AML-193 (cell line): ENCODE measurements at places on chromosomes 5 and 9.

DNA sequence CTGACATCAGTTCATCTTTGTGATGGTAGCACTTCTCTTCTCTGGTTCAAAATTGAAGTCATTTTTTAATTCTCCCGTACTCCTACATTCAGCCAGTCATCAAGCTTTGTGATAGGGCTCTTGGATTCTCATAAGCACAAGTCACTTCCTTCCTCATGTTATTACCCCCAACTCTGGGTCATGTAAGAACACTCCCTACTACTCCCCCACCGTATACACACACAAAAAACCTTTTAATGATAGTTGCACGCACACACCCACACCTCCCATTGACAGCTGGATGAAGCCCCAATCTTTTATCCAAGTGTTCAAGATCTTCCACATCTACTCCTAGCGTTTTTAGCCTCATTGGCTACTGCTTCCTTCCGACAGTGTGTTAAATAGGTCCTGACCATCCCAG, 16.8 kb downstream of the KDM3B start:
- no peak for DNase-seq

- no peak for DNase-seq
These were observed 2.4 kb upstream of the CATSPER3 start for GRCh38 chr5:134965271-134965825.

- no peak for DNase-seq
These were observed 18.9 kb upstream of the SLC30A5 start for GRCh38 chr5:69074664-69075521.

DNA sequence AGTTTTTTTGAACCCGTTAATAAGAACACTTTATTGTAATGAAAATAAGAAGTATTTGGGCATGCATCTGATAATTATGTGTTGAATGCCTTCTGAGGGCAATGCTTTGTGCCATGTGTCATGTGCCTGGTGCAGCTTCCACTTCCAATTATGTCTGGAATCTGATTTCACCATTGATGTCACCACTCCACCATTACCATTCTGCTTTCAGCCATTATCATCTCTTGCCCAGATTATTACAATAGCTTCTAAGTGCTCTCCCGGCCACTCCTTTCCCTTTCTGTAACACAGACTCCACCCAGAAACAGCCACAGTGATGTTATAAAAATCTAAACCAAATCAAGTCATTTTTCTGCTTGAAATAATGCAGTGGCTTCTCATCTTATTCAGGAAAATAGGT, 171.7 kb downstream of the C9orf152 start:
- DNase-seq = no peak

- no peak for DNase-seq
These were observed 22.0 kb downstream of the CHD1 start for GRCh38 chr5:98906756-98907355.

- no peak for DNase-seq
These were observed 148.3 kb upstream of the RUSC2 start for GRCh38 chr9:35341585-35341984.

DNA sequence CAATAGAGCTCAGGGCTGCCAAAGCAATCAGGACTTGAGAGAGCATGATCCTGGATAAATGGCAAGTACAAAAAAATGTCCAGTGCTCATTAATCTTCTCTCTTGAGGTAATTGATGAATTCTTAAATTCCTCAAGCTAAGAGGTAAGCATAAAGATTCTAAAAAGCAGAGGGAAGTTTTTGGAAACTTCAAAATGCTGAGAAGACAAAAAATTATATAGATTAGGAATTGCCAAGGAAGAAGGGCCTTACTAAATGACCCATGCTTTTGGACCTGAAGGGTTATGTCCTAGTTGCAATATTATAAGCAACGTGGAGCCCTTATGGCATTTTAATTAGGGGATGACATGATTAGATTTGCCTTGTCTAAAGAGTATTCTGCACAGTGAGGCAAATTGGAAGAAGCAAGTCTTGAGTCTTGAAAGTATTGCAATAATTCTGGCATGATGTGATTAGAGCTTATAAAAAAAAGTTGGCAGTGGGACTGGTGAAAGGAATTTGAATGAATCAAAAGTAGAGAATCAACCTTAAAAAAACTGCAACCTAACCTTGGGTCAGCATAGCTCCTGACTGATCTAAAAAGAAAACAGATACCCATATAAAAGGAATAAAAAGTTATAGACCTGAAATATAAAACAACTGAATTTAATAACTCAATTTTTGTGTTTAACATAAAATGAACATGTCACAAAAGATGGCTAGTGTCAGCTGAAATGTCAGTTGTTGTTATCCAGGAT, 323.8 kb upstream of the ARRDC3 start:
- no peak for DNase-seq

DNA sequence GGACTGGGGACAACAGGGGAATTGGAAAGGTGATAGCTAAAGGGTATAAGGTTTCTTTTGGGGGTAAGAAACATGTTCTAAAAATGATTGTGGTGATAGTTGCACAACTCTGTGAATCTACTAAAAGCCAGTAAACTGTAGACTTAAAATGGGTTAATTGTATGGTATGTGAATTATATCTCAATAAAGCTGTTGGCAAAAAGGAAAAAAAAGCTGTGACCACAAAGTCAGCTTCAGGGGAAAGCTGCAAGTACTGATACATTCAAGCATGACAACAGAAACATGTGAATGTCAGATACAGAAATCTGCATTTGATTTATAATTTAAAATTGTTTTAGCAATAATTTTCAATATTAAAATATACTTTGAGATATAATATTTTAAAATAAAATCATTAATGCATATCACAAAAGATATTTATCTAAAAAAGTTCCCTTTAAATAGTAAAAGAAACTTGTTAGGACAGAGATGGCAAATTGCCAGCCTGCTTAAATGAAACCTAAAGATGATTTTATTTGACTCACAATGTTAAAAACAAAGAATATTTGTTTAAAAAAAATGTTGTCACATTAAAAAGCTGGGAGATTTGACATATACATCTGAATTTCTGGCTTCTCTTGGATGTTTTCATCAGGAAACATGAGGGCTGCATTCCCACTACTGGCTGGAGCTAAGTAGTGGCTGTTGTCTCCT, 66.0 kb downstream of the TBCA start:
- DNase-seq = no peak

- DNase-seq = no peak
These were observed 577 bp downstream of the TUT7 start for GRCh38 chr9:86353655-86354010.

GRCh38 chr9:119924736-119925135, 555.5 kb upstream of the BRINP1 start:
- DNase-seq = no peak

DNA sequence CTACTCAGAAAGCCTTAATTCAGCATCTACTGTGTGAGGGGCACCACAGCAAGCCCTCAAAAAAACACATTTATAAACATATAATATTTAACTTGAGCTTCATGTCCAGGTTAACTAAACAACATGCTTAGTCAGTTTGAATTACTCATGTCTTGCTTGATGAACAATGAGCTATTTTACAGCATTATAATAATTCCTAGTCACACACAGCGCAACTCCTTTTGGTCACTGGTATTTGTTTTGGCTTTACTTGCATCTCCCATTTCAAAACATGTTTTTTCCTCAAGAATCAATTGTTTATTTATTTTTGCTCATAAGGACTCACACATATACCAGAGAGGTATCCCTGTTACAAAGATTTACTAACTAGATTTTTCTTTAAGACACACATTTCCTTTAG, 616.7 kb upstream of the DAB2 start:
- no peak for DNase-seq
